ENCODE measurements at places on chromosomes 3 and 15.

DNA sequence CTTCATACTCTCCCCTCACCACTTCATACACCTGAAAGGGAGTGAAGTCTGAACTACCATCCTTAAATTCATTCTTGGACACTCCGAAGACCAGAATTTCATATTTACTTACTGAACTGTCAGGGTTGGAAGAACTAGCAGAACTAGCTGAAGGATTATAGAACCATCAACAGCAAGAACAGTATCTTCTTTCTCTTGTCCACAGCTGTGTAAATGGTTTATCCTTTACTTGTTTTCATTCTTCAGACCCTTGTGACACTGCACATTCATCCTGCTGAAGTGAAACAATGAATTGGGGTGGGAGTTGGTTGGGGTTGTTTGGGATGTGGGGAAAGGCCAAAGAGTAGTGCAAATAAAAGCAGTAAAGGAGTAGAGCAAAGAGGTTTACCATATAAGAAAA lies 350.9 kb downstream of the ZIC1 start:
- H3K4me1 ChIP-seq, result peaks cover 5% of the 10 kb centered on the region
- no peak overlapping the region for H3K4me3 ChIP-seq
- H3K27ac ChIP-seq, result no peak overlapping the region

DNA sequence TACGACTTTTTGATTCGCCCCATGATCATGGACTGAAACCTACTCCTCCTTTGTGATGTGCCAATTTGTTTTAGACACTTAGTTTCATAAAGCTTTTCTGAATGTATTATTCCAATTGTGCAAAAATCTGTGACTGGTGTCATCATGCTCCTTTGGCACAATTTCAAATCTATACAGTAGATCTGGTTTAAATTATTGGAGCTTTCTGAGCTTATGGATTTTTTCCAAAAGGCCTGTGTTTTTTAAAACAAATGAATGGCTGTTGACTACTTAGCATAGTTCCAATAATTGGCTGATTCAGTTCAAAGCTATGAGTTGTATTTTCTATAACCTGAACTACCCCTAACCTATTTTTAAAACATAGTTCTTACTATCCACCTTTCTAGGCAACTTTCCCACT lies 282.7 kb downstream of the CNTN3 start:
- no peaks in the 10 kb centered on the region for H3K27me3 ChIP-seq
- no peaks in the 10 kb centered on the region for H3K4me1 ChIP-seq
- no peak overlapping the region for H3K27ac ChIP-seq
- no peak overlapping the region for H3K4me3 ChIP-seq
- no peak for DNase-seq
- H3K36me3 ChIP-seq, result no peaks in the 10 kb centered on the region

DNA sequence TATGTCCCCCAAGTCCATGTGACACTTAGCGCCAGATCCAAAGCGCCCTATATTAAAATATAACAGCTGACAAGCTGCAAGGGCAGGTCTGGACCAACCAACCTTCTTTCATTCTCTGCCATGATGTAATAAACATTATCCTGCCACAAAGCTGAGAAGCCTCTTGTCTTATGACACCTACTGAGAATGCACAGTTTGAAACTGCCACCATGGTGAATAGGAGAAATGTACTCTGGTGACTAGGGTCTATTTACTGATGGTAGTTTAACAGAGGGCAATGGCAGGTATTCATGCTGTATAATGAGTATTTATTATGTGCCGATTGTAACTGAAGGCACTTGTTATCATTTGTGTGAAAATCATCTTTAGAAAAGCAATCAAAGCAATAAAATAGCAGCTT lies 634.0 kb downstream of the OTOL1 start:
- H3K27me3 ChIP-seq, result no peaks in the 10 kb centered on the region
- H3K36me3 ChIP-seq, result no peaks in the 10 kb centered on the region
- DNase-seq, result no peak
- H3K4me3 ChIP-seq, result no peak overlapping the region
- H3K4me1 ChIP-seq, result no peaks in the 10 kb centered on the region

DNA sequence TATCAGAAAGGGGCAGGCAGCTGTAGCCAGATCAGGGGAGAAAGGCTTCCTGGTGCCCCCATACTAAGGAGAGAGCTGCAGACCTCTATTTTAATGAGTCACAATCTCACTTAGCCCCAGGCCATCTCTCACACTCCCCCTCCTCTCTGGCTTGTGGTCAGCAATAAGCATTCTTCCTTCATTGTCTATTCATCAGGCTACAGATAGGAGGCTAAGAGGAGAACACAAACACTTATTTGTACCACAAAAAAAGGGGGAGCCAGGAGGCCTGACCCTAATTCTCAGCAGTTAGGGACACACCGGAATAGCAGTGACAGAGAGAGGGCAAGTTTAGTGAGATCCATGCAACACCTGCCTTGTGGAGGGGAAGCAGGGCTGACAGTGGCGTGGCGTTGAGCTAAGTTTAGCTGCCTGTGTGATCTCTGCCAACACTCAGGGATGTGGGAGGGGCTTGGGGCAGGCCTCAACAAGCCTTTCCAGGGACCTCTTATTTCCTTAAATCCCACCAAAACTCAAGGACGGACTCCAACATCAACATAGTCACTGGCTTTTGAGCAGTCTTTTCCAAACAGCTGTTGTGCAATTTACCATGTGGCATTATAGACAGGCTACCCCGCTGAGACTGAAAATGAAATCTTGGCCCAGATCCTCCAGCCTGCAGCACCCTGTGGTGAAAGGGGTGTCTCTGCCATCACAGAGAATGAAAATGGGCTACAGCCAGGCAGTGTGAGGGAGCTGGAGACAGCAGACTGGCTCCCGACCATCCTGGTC lies 191.9 kb upstream of the TSC22D2 start:
- no peak overlapping the region for H3K4me3 ChIP-seq
- no peaks in the 10 kb centered on the region for H3K36me3 ChIP-seq
- H3K27me3 ChIP-seq, result no peaks in the 10 kb centered on the region
- H3K27ac ChIP-seq, result no peak overlapping the region
- H3K4me1 ChIP-seq, result peaks cover 13% of the 10 kb centered on the region

DNA sequence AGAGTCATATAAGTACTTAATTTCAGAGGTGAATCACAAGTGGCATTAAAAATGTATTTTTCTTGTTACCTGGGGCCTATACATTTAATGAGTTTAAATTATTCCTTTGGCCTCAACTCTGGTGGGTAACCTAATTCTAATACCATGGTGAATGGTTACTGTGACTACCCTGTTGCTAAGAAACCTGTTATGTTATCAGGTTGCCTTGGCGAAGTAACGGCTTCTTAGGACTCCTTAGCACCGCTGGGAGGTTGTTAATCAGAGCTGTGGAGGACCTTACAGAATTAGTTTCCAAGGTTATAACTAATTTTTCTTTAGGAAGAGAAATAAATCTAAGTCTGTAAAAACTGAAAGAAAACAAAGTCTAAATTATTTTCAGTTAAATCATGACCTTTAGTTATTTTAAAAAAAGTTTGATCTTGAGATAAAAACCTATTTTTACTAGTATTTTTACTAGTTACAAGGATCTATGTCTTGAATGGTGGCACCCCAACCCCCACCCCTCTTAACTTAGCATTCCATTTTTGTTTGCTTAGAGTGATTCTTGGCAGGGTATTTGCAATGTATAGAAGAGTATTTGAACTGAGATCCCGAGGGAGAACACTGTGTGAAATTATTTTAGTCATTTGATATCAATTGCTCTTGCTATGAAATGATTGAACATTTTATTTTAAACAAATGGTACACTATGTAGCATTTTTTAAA lies 155.5 kb downstream of the FNDC3B start:
- no peaks in the 10 kb centered on the region for H3K27me3 ChIP-seq
- no peak overlapping the region for H3K27ac ChIP-seq
- no peak overlapping the region for H3K4me3 ChIP-seq
- H3K36me3 ChIP-seq, result no peaks in the 10 kb centered on the region

- H3K36me3 ChIP-seq, result peaks cover 8% of the 10 kb centered on the region
- peaks cover 12% of the 10 kb centered on the region for H3K4me1 ChIP-seq
- H3K4me3 ChIP-seq, result no peak overlapping the region
- H3K27ac ChIP-seq, result peak overlapping the region; percentile 60
- H3K27me3 ChIP-seq, result no peaks in the 10 kb centered on the region
- no peak for DNase-seq
These were observed 5.6 kb upstream of the CCDC13 start for GRCh38 chr3:42778644-42779043.

- peaks cover 6% of the 10 kb centered on the region for H3K4me1 ChIP-seq
- no peak overlapping the region for H3K4me3 ChIP-seq
- no peak overlapping the region for H3K27ac ChIP-seq
- peaks cover 4% of the 10 kb centered on the region for H3K27me3 ChIP-seq
- H3K36me3 ChIP-seq, result no peaks in the 10 kb centered on the region
- DNase-seq, result no peak
These were observed 44.0 kb downstream of the TM2D3 start for GRCh38 chr15:101608201-101608600.

- no peaks in the 10 kb centered on the region for H3K36me3 ChIP-seq
- no peak for DNase-seq
- no peak overlapping the region for H3K4me3 ChIP-seq
- no peaks in the 10 kb centered on the region for H3K27me3 ChIP-seq
- H3K4me1 ChIP-seq, result no peaks in the 10 kb centered on the region
These were observed 683.7 kb upstream of the CBLB start for GRCh38 chr3:106552351-106553043.

DNA sequence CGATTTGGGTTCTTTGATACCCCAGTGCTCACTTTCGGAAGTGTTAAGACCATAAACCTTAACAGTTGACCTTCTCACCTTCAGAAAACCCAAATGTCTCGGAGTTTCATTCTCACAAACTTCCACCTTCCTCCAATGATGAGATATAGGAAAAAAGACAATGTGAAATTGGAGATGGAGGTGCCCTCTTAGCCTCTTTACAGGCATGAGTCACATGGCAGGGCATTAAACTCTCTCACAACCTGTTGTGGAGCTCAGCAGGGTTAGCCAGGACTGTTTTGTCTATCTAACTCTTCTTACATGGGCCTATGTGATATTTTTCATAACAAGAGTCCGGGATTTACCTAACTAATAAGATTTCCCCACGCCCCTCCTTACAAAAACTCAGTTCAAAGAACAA lies 10.7 kb downstream of the AGTR1 start:
- no peaks in the 10 kb centered on the region for H3K27me3 ChIP-seq
- H3K4me3 ChIP-seq, result no peak overlapping the region
- no peak for DNase-seq
- H3K4me1 ChIP-seq, result no peaks in the 10 kb centered on the region

DNA sequence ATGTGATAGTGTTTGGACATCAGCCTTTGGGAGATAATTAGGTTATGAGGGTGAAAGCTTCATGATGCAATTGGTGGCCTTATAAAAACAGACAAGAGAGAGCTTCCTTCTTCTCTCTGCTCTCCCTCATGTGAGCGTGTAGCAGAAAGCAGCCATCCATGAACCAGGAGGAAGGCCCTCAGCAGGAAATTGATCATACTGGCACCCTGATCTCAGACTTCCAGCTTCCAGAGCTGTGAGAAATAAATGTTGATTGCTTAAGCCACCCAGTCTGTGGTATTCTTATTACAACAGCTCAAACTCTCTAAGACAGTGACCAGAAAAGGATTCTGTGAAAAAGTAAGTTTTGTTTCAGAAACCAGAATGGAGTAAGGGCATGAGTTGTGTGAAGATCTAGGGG lies 13.3 kb downstream of the STAC start:
- H3K4me3 ChIP-seq, result no peak overlapping the region
- H3K36me3 ChIP-seq, result no peaks in the 10 kb centered on the region
- H3K27ac ChIP-seq, result no peak overlapping the region
- H3K27me3 ChIP-seq, result no peaks in the 10 kb centered on the region
- H3K4me1 ChIP-seq, result no peaks in the 10 kb centered on the region
- no peak for DNase-seq

DNA sequence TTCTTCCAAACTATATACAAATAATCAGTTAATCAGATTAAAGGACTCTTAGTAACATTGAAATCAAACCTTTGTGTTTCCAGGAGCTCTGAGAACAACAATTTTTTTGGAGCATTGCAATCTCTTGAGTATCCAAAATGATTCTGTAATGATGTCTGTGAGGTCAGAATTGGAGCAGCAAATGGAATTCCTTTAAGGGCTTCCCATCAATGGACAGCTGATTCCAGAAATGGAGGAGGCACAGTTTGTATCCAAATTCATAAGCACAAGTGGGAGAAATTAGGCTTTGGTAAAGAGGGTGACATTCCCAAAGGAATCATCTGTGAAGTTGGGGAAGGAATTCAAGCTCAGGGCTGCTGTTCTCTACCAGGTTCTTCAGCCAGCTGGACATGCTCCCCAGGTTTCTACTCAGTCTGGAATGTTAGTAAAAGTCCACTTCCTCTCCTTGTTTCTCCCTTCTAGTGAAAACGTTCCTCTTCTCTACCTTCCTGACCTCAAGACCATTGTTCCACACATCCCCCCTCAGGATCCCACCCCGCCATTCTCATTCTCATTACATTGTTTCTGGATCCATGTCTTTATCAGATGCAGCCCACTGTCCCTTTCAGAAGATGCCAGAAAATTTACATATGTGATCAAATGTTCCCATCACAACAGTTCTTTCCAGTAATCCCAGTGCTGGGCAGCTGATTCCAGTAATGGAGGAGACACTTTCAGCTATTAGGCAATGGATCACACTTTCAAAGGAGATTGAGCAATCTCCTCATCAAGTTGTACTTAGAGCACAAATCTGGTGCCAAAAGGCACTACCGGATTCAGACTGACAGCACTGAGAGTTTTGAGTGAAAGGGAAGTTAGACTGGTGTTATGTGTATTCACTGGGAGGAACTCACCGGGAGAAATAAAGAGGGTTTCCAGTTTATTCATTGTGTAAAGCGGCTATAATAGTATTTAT lies 391.3 kb upstream of the TPRG1 start:
- no peaks in the 10 kb centered on the region for H3K36me3 ChIP-seq
- no peak overlapping the region for H3K4me3 ChIP-seq
- peaks cover 28% of the 10 kb centered on the region for H3K4me1 ChIP-seq

- H3K4me3 ChIP-seq, result no peak overlapping the region
- peaks cover 3% of the 10 kb centered on the region for H3K4me1 ChIP-seq
- no peak overlapping the region for H3K27ac ChIP-seq
- no peaks in the 10 kb centered on the region for H3K27me3 ChIP-seq
These were observed 8.3 kb downstream of the SNAPC5 start for GRCh38 chr15:66489179-66489791.

GRCh38 chr15:69668039-69668705 lies 215.6 kb downstream of the RPLP1 start:
- no peak overlapping the region for H3K27ac ChIP-seq
- peaks cover 31% of the 10 kb centered on the region for H3K4me1 ChIP-seq
- no peak overlapping the region for H3K4me3 ChIP-seq
- no peaks in the 10 kb centered on the region for H3K36me3 ChIP-seq
- no peak for DNase-seq
- peaks cover 4% of the 10 kb centered on the region for H3K27me3 ChIP-seq

DNA sequence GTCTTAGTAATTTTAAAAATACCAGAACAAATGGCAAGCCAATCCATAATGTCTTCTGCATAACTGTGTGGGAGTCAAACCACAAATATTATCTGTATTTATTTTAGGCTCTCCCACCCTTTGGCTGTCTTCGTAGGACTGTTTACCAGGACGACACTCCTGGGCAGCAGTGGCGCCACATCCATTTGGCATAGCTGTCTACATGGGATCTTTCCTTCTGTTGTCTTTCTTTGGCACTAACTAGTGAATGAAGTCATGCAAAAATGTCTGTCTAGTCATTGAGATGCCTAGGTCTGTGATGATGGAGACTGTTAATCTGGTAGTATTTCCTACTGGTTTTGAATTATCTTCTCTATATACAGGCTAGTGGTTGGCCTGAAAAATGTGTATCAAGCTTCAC lies 54.0 kb upstream of the CHMP2B start:
- H3K4me1 ChIP-seq, result no peaks in the 10 kb centered on the region
- H3K27ac ChIP-seq, result no peak overlapping the region
- no peaks in the 10 kb centered on the region for H3K36me3 ChIP-seq
- no peaks in the 10 kb centered on the region for H3K27me3 ChIP-seq
- no peak overlapping the region for H3K4me3 ChIP-seq
